SW 1271 (cell line): ENCODE measurements at places on chromosomes 1 and 21.
A peak's percentile ranks its signal among the peaks of the same experiment; 100 is the strongest.

DNA sequence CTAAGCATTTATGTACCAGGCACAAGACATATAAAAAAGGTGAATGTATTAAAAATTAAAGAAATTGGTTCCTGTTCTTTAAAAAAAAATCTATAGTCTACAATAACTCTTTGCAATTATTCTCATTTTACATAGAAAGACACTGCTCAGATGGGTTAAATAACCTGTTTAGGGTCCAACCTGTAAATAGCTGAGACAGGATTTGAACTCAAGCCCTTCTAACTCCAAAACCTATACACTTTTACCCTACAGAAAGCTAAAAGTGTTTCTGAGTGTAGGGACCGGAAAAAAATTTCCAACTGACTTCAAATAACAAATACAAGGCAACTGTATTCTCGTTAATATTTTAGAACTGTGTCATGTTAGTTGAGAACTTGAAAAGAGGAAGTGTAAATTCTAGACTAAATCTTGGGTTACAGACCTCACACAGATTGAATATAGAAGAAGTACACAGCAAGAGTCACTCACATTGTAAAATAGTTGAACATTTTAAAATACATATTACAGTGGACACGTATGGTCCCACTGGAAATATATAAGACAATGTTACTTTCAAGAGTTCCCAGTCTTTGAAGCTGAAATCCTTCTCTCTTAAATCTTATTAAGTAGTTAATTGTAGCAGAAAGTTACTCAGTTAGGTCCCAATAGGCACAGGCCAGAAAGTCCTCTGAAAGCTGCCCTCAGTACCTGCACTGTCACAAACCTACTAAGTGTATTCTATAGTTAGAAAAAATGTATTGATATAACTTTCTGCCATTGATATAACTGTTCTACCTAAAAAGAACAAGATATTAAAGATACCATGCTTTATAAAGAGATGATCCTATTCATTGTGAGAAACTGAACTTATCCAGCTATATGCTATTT is 7.3 kb downstream of the EDEM3 start:
- DNase-seq, result no peak

DNA sequence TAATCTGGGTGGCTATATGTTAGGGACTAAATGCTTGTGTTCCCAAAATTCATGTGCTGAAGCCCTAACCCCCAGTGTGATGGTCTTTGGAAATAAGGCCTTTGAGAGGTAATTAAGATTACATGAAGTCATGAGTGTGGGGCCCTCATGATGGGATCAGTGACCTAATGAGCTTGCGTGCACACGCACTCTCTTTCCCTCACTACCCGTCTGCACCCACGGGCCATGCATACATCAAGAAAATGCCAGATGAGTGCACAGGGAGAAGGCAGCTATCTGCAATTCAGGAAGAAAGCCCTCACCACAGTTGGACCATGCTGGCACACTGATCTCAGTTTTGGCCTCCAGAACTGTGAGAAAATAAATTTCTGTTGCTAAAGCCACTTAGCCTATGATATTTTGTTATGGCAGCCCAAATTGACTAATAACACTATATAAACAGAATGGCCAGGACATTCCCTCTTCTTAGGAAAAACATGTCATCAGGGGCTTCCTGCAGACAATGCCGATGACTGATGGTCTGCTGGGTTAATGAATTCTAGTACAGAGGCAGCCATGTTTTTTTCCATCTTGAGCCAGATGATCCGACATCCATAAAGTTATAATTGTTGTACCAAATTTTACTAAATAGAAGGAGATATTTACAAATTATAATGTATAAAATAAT is 18.1 kb upstream of the MYOG start:
- no peak for DNase-seq

- no peak for DNase-seq
Observed at GRCh38 chr1:44808938-44809917, 905 bp downstream of the BTBD19 start.

GRCh38 chr1:25544243-25544764 is 898 bp downstream of the LDLRAP1 start:
- DNase-seq, result no peak

- no peak for DNase-seq
Observed at GRCh38 chr1:190176776-190177175, 300.9 kb downstream of the BRINP3 start.

GRCh38 chr21:32994305-32994704 is 31.4 kb upstream of the OLIG2 start:
- DNase-seq, result no peak

DNA sequence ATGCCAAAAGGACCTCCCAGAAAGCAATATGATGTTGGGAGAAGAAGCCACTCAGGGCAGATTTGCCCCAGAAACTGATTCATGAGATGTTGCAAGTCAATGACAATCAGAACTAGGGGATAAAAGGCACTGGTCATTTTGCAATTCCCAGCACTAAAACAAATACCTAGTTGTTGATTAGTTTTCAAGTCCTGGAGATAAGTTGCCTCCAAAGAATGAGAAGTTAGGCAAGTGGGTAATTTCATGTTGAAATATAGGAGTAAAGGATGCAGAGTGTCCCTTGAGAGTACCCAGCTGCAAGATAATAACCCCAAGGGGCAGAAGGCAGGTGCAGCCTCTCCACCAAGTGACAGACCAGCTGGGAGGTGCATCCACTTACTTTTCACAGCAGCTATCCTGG is 363.6 kb downstream of the PBX1 start:
- DNase-seq, result no peak

DNA sequence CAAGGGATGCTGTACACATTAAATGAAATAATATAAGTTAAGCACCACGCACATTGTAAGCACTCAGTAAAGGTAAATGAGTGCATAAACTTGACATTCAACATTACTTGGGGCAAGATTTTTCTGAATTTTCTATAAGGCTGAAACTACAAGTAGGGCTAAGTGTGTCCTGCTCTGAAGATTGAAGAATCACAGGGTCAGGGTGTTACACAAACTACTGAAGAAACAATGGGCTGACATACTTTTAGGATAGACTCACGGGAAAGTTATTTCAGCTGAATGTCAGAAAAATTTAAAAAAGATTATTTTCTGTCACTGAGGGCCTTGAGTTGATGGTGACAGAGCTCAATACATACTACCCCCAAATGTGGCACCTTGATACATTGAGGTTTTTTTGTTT is 644.2 kb upstream of the PLXNA2 start:
- no peak for DNase-seq

GRCh38 chr1:9066945-9067807 is 2.3 kb downstream of the SLC2A5 start:
- peak; percentile 40 for DNase-seq

DNA sequence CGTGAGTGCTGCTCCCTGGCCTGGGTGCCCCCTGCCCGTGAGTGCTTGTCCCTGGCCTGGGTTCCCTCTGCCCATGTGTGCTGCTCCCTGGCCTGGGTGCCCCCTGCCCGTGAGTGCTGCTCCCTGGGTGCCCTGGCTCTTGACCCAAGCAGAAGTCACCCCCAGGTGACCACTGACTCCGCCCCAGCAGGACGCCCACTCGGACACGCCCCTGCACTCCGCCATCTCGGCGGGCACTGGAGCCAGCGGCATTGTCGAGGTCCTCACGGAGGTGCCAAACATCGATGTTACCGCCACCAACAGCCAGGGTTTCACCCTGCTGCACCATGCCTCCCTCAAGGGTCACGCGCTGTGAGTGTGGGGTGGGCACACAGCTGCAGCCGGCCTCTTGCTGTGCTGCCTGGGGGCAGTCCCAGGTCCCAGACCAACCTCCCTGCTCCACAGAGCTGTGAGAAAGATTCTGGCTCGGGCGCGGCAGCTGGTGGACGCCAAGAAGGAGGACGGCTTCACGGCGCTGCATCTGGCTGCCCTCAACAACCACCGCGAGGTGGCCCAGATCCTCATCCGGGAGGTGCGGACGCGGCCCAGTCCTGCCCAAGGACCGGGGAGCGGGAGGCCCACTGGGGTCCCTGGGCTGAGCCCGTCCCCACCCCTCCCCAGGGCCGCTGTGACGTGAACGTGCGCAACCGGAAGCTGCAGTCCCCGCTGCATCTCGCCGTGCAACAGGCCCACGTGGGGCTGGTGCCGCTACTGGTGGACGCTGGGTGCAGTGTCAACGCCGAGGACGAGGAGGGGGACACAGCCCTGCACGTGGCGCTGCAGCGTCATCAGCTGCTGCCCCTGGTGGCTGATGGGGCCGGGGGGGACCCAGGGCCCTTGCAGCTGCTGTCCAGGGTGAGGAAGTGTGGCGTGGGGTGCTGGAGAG is 3.9 kb upstream of the MMP23B start:
- no peak for DNase-seq

- DNase-seq, result no peak
Observed at GRCh38 chr1:115319706-115320105, 18.3 kb downstream of the NGF start.

- DNase-seq, result no peak
Observed at GRCh38 chr1:21818656-21819055, 6.6 kb downstream of the LDLRAD2 start.

DNA sequence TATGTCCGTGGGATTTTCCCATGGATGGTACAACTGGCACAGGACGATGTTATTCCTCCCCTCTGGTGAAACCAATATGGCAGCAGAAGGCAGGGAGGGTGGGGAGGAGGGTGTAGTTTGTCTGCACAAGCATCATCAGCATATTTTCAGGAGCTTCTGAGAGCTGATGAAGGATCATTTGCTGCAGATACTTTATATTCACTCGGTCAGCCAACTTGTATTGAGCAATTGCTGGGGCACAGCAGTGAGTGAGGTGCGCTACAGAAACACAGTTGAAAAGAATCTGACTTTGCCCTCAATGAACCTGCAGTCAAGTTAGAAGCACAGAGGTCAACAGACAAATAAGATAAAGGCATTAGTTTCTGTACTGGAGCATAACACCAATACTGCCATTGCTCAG is 13.0 kb downstream of the PKP1 start:
- no peak for DNase-seq

DNA sequence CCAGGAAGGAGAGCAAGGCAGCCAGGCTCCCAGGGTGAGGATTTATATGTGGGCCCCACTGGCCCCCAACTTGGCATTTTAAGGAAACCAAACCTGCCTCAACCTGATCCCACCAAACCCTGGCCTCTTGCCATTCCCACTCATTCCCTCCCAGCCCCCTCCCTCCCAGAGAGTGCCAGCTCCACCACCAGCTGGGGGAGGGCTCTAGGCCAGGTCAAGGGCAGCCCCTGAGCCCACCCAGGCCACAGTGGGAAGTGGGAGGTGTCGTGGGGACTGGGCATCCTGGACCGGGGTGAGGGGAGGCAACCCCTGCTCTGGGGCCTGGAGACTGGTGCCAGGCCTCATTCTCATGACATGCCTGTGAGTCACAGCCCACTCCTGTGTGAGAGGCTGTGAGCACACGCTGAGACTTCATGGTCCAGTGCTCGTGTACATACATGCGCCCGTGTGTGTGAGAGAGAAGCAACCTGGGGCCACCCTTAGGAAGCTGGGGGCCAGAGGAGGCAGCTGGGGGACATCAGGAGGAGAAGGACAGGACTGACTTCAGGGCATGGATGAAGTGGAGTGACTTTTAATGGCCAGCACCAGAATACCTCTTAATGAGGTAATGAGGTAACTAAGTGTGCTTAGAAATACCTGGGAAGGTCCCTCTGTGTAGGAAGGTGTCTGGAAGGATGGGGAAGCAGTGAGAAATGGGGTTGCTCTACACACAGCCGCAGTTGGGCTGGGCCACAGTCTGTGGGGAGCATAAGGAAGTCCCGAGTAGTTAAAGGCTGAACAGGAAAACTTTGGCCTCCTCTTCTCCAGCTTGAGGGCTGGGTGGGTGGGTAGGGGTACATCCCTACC is at the start of gene S100A2:
TSS of gene S100A2 (minus strand) at position 316 of the 846 bp plus-strand sequence. CDS start 1,967 bp downstream, outside the sequence.
- peak; percentile 17 for DNase-seq

- no peak for DNase-seq
Observed at GRCh38 chr1:168683871-168684270, 45.1 kb downstream of the DPT start.

GRCh38 chr1:115685029-115685705 is 43.4 kb downstream of the VANGL1 start:
- DNase-seq, result no peak

GRCh38 chr1:210294999-210295745 is 33.5 kb upstream of the HHAT start:
- no peak for DNase-seq

- DNase-seq, result no peak
Observed at GRCh38 chr21:26506956-26507355, 66.1 kb downstream of the CYYR1 start.

GRCh38 chr1:1169429-1170214 is 4.1 kb upstream of the TTLL10 start:
- no peak for DNase-seq

DNA sequence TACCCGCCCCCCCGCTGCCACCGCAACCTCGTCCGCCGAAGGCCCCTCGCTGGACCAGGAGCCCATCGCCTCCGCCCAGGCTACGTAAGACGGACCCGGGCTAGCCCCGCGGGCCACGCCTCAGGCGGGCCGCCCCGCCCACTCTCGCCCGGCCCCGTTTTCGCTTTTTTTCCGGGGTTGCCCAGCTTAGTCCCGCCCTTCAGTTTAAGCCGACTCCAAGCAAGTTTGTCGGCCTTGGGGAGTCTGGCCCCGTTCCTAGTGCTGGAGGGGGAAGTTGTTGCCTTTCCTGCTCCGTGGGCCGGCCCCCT is 3.0 kb downstream of the RUSC1 start:
- DNase-seq, result peak; percentile 66

DNA sequence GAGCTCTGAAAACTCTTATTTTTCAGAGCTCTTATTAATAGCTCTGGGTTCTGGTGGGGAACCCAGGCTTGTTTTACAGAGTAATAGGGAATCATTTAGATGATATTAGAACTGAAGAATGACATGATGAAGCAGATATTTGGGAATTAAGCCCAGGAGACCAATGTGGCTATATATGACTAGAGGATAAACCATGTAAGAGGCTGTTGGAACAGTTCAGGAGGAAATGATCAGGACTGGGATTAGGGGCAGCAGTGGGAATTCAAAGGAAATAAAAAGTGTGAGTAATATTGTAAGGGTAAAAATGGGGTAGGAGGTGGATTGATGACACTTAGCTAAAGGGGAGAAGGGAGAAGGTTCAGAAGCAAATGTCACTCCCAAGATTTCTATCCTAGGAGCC is 58.6 kb downstream of the GIPC2 start:
- no peak for DNase-seq

GRCh38 chr1:228459091-228459993 is 27.8 kb upstream of the RNF187 start:
- DNase-seq, result no peak

DNA sequence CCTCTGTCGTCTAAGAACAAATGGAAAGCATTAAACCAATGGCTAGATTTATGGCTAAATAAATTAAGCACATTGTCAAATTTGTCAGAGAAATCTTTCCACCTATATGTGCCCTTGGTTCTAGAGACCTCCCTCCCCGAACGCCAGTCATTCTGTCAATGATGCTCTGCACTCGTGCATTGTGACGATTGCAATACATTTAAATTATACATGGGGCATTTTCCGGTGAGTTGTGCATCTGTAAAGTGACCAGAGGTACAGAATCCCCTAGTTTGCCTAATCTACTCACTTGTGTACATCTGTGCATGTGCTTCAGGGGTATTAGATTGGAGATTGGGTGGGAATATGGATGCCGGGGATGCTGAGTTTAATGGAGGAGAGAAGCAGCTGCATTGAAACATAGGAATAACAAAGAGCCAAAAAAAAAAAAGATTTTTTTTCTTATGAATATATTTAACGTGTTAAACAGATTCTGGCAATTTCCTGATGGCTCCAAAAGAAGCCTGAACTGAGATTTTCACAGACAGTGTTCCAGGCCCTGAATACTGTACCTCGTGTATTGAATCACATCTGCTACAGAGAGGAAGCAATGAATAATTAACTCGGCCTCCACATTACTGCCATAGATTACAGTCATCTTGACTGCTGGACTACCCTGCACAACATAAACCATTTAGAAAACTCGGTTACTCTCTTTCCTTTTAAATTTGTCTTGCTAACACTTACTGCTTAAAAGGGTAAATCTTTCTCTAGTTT is 149.0 kb upstream of the C1orf87 start:
- no peak for DNase-seq

GRCh38 chr1:164598719-164599118 is 39.7 kb downstream of the PBX1 start:
- no peak for DNase-seq
